ENCODE measurements at places on chromosomes 6 and 20.

DNA sequence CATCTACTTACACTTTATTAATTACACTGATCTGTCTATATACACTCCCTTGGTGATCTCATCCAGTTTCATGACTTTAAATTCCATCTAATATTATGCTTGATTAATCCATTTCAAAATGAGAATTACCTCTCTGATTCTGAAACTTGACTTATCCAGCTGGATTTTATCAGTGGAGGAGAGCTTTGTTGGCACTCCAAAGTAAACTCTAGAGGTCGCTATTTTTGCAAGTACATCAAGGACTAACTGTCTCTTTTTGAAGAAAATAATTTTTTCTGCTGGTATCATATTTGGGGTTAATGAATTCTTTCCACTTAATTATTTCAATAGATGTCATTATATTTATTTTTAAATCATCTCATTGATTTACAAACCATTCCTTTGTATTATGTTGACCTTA, 630.3 kb upstream of the MAN1A1 start:
- DNase-seq, result no peak

GRCh38 chr6:152952866-152953509, 29.9 kb downstream of the FBXO5 start:
- DNase-seq, result no peak

DNA sequence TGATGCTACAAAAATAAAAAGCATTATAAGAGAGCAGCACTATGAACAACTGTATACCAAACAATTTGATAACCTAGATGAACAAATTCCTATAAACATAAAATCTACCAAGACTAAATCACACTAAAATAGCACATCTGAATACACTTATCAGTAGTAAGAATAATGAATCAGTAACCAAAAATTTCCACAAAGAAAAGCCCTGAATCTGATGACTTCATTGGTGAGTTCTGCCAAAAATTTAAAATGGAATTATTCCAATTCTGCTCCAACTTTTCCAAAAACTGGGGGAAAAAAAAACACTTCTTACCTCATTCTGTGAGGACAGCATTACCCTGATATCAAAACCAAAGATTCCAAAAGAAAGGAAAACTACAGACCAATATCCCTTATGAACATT, 206.2 kb downstream of the WDR27 start:
- no peak for DNase-seq

GRCh38 chr6:7389162-7389450, 436 bp downstream of the CAGE1 start:
- no peak for DNase-seq

- no peak for DNase-seq
These were observed 374.3 kb upstream of the CHD6 start for GRCh38 chr20:41992481-41992880.

DNA sequence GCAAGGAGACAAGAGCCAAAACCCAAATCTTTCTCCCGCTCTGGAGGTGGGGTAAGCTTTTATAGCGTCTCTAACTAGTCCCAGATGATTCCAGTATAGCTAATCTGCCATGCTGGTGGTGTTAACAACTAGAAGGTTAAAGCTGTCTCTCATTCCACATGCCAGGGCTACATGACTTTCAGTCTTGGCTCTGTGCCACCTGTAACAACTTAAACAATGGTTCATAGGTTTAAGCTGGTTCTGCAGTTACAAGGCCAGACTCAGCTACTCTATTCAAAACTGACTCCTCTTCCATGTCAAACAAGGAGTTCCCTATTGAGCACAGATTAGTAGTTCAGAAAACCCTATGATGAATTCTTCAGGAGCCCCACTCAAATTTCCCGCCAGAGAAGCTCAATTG, 128.9 kb downstream of the ELOVL4 start:
- no peak for DNase-seq

GRCh38 chr6:152270301-152270925, 366.7 kb downstream of the SYNE1 start:
- DNase-seq, result no peak

DNA sequence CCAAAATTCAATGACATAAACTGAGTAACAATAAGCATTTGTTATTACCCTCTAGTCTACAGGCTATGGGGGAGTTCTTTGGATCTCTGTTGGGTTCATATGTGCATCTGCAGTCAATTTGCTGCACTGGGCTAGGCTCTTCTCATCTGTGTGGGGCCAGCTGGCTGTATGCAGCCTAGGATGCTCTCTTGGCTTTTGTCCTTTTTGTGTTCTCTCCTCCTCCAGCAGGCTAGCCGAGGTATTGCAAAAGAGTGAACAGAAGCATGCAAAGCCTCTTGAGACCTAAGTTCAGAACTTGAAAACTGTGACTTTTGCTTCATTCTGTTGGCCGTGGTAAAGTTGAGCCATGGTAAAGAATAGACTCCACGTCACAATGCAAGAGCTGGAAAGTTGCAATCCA, 62.8 kb upstream of the FOXO3 start:
- DNase-seq, result no peak

DNA sequence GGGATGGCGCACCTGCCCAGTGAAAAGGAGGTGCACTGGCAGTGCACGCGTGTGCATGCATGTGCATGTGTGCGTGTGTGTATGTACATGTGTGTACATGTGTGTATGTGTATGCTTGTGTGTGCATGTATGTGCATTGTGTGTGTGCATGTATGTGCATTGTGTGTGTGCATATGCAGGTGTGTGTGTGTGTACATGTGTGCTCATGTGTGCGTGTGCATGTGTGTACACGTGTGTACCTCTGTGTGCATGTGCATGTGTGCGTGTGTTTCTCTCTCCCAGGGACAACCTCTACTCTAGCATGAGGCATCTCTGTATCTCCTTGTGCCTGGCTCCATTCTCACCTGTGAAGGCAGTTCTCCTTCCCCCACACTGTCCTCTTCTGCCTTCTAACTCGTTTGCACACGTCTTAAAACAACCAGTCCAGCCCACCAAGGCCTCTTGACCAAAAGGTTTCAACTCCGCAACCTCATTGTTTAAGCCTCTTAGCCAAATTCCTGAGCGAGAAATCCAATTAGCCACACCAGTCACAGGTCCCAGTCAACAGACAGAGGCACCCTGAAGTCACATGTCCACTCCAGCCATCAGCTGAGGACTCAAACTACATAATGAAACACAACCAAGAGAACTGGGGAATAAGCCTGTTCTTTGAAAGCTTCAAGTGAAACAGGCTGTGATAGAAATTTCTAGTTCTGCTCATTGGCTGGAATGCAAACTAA, 103.5 kb upstream of the PTPRT start:
- no peak for DNase-seq

DNA sequence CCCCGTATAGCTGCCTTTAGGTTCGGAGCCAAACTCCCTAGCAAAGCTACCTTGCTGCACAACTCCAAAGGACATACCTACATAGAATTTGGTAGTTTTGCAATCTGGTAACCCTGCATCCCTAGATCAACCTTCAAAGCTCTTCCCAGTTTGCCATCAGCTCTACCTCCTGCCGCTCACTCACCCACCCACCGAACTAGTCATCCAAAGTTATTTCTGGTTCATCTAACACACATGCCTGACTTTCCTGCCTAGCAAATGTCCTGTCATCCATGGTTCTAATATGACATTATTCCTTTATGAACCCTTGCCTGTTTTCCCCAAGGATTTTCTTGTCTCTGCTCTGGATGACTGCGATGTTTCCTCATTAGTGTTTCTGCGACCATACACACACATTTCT, 21.6 kb downstream of the SPAG4 start:
- DNase-seq, result no peak

GRCh38 chr6:39998126-39998525, 63.9 kb upstream of the MOCS1 start:
- DNase-seq, result no peak

- DNase-seq, result no peak
These were observed 99.5 kb downstream of the MAN1A1 start for GRCh38 chr6:119250036-119250435.

GRCh38 chr6:46893648-46894047, 28.1 kb downstream of the ADGRF5 start:
- no peak for DNase-seq

- DNase-seq, result no peak
These were observed 124.4 kb upstream of the EDN1 start for GRCh38 chr6:12165722-12166280.

- DNase-seq, result no peak
These were observed 152.6 kb downstream of the TSHZ2 start for GRCh38 chr20:53124803-53125202.

GRCh38 chr6:117215353-117216090, 49.8 kb upstream of the VGLL2 start:
- DNase-seq, result no peak

- DNase-seq, result no peak
These were observed 137.8 kb downstream of the TTLL2 start for GRCh38 chr6:167462514-167463312.

DNA sequence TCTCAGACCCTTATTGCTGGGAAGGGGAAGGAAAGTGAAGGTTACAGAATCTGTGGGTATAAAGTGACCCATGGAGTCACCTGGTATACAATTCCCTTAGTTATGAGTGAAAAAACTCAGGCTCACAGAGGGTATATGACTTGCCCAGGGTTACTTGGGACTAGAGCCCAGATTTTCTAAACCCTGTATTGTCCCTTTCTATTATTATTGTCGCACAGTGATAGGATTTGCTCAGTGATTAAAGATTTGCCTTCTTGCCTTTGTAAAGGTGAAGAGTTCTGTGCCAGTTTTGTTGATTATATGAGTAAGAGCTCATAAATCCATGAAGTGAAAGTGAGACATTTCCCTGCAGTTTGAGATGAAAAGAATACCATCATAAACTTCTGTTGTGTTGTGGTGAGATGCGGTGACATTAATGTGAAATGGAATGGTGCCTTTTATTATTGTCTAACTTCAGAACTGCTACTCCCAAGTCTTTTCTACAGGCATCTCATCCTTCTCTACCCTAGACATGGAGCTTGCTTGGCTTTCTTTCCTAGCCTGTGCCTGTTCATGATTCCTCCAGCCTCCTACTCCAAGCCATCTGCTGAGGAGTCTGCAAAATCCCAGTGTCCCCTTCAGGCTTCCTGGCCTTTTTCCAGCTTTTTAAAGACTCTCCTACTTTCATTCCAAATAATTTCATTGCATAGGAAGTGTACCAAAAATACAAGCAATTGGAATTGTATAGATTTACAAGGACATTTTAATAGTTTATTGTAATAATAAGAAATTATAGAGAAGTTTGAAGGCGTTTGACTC, 33.5 kb upstream of the ADIG start:
- DNase-seq, result no peak

DNA sequence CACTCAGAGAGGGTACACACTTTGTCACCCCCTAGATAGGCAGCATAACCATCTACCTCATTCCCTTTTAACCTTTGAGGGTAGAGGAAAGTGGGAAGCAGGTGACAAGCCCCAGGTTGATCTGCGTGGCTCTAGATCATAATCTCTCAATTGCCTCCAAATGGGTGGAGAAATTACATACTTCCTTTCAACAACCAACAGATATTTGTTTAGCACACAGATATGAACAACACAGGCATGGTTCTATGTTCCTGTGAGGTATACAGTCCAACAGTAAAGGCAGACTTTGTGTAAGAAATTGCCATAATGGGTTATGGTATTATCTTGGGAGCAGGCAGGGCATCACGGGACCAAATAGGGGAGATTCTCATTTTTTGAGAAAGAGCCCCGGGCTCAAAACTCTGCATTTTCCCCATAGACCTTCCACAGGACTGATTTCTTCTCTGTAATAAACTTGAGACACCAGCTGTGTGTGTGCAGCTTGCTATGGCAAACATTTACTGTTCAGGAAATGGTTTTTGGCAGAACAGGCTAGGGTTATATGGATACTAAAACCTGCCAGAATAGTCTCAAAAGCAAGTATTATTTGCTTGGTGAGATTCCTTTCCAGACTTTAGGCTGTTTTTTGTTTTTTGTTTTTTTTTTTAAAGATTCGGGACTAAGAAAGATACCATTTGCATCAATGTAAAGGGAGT, 126.2 kb downstream of the CD164 start:
- no peak for DNase-seq

- DNase-seq, result no peak
These were observed 59.3 kb upstream of the CARMIL1 start for GRCh38 chr6:25219917-25220278.

DNA sequence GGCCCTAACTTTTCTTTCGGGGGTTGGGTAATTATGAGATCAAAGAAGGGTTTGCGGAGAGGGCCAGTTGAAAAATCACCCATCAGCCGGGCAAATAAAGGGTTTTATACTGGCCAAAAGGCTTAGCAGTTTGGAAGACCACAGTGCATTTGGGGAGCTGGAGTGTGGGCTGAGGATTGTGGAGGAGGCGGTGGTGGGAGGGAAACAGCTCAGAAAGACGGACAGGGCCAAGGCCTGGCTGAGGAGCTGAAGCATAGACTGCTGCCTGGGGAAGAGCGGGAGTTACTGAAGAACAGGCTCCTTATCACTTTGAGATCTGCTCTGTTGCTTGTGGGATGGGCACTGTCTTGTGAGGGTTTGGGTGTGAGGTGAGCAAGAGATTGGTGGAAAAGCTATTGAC, 144.2 kb downstream of the CARMIL1 start:
- DNase-seq, result no peak

DNA sequence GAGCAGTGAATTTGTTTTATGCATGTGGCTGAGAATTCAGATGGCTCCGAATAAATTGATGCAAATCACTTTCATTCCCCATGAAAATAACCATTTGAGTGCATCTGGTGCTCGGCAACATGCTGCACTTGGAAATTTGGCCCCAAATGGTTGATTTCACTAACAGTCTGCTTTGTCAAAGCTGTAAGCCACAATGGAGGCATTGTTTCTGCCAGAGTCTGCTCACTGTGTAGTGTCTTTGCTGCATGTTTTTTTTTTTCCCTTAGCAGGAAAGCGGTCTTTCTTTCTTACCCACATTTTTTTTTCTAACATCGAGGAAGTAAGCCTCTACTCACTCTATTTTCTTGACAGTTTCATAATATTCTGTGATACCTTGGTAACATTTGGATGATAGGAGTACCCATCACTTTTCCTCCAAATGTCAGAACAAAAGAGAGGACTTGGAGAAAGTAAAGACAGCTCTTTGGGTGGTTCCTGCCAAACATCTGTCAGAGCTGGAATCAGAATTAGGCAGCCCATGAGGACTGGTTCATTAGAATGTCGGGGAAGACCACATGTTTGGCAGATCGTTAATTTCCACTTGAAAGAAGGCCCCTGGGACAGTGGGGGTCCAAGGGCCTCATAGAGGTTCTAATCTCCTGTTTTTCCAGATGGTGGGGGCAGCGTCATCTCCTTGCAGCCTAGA, 149.5 kb downstream of the DOK5 start:
- DNase-seq, result no peak

DNA sequence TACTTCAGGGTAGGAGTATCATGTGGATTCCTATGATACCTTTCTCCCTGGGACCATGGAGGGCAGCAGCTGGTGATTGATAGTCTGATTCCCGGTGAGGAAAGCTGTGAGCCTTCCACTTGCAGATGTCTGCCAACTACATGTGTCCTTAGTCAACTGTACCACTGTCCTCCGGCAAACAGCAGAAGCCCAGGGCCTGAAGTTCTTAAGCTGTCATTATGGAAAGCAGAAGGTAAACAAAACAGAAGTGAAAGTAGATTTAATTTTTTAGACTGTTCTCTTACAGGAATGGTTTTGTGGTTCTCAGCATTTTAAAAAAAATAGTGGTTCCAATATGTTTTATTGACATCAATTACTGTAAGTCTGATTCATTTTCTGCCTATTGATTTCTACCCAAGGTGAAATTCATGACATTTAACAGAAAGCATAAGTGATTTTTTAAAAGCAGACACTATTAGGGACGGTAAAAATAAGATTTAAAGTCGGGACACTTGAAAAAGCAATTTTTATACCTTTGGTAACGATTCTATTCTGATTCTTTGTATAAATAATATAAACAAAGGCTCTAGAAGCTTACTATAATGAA, 36.6 kb downstream of the PTPN1 start:
- DNase-seq, result no peak
